ENCODE measurements at places on chromosomes 6 and 20. TPM values are rescaled to one million over a fixed set of nuclear protein-coding genes. Genes with fewer than 3 reads are reported as not detected.

Gene GABBR1
- total RNA-seq = 7.7 TPM

Gene SLC32A1
- not detected for total RNA-seq

Gene VWA7
- total RNA-seq = 0.19 TPM

Gene SNX21
- 14.5 TPM for total RNA-seq

Gene BMP7
- total RNA-seq = not detected

Gene ZC3H12D
- not detected for total RNA-seq

Gene RANBP9
- total RNA-seq = 20.0 TPM

Gene ELOVL4
- 7.0 TPM for total RNA-seq

Gene BTN2A1
- total RNA-seq = 4.7 TPM

Gene APCDD1L
- 1.6 TPM for total RNA-seq

Gene NNAT
- total RNA-seq = 0.30 TPM

Gene RCAN2
- 0.23 TPM for total RNA-seq

Gene PAK5
- not detected for total RNA-seq

Gene TFAP2C
- total RNA-seq = 7.3 TPM

Gene PXDC1
- 59.0 TPM for total RNA-seq

Gene SAYSD1
- 9.9 TPM for total RNA-seq

Gene HCK
- not detected for total RNA-seq

Gene DUSP15
- not detected for total RNA-seq

Gene TREM2
- 5.7 TPM for total RNA-seq

Gene HM13
- total RNA-seq = 61.0 TPM

Gene SULF2
- total RNA-seq = 90.8 TPM

Gene TRIM26
- total RNA-seq = 33.2 TPM

Gene EYA2
- 0.08 TPM for total RNA-seq

Gene ZC2HC1B
- not detected for total RNA-seq

Gene TRAPPC3L
- total RNA-seq = not detected

Gene DNAH8
- not detected for total RNA-seq

Gene SLC44A4
- not detected for total RNA-seq

Gene TGM2
- total RNA-seq = 31.0 TPM

Gene ATP6V1G2
- 0.11 TPM for total RNA-seq

Gene TRIM40
- not detected for total RNA-seq

Gene OPRL1
- 0.30 TPM for total RNA-seq

Gene ADGB
- total RNA-seq = not detected

Gene CCM2L
- total RNA-seq = not detected

Gene MICB
- 16.8 TPM for total RNA-seq

Gene LY6G6F
- total RNA-seq = not detected

Gene ADTRP
- total RNA-seq = 75.8 TPM

Gene GLP1R
- not detected for total RNA-seq

Gene PTCRA
- not detected for total RNA-seq

Gene PRSS16
- 12.2 TPM for total RNA-seq

Gene ALDH8A1
- total RNA-seq = not detected

Gene GUCA1A
- 0.11 TPM for total RNA-seq

Gene MLIP
- total RNA-seq = not detected

Gene VIP
- not detected for total RNA-seq

Gene C20orf173
- total RNA-seq = not detected

Gene CEP57L1
- total RNA-seq = 18.7 TPM

Gene CBLN4
- total RNA-seq = not detected

Gene KHDC1L
- total RNA-seq = not detected

Gene ANKRD66
- total RNA-seq = not detected

Gene GRM1
- not detected for total RNA-seq

Measured in hair follicular keratinocyte (primary cell).